ENCODE measurements at places on chromosomes 11 and 22. TPM values are rescaled to one million over a fixed set of nuclear protein-coding genes. Genes with fewer than 3 reads are reported as not detected.

ACTN3 gene
- under 0.01 TPM for total RNA-seq

SLC35E4 gene
- 6.9 TPM for total RNA-seq

ARHGAP20 gene
- total RNA-seq, result 2.8 TPM

C22orf15 gene
- 2.3 TPM for total RNA-seq

OR52I2 gene
- total RNA-seq, result not detected

- peak overlapping the region; percentile 97 for H3K27ac ChIP-seq
- no peak for DNase-seq
- H3K4me1 ChIP-seq, result peaks cover 31% of the 10 kb centered on the region
Measured at GRCh38 chr11:121656328-121657090, 203.7 kb upstream of the SORL1-AS1 start.

GRCh38 chr11:86041975-86042378 is 26.9 kb downstream of the PICALM start:
- H3K4me1 ChIP-seq, result peaks cover 13% of the 10 kb centered on the region
- no peaks in the 10 kb centered on the region for H3K36me3 ChIP-seq
- no peaks in the 10 kb centered on the region for H3K27me3 ChIP-seq
- no peak overlapping the region for H3K4me3 ChIP-seq
- peak; percentile 94 for DNase-seq
- H3K27ac ChIP-seq, result no peak overlapping the region

- H3K27me3 ChIP-seq, result peaks cover 3% of the 10 kb centered on the region
- no peaks in the 10 kb centered on the region for H3K36me3 ChIP-seq
- DNase-seq, result no peak
- no peak overlapping the region for H3K27ac ChIP-seq
- no peak overlapping the region for H3K4me3 ChIP-seq
Measured at GRCh38 chr22:22712666-22713365, 68.4 kb downstream of the GGTLC2 start.

DNA sequence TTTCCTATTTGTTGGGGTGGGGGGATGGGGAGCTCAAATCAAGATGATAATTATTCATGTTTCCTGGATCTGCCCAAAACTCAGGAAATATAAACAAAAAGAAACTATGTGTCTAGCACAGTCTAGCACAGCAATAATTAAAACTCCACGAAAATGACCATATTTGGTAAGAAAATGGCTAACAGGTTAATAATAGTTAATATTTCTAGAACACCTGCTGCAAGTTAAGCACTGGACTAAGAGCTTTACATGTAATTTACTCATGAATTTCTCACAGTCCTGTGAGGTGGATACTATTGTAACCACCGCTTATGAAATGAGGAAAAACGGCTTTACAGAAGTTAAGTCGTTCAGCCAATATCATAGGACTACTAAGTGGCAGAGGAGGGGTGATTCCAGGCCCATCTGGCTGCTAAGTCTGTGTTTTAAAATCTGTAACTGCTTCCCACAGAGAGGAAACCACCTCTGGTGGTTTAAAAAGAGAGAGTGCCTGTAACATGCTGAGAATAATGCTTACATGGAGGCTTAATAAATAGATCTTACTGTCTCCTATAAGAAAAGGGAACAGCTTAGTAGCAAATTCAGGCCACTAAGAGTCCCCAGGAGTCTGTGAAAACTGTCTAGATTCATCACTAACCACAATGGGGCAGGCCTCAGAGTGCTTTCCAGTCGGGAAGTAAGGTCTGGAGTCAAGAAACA is 11.0 kb upstream of the AMOTL1 start:
- no peak overlapping the region for H3K27ac ChIP-seq
- no peak overlapping the region for H3K4me3 ChIP-seq
- peaks cover 3% of the 10 kb centered on the region for H3K4me1 ChIP-seq
- no peaks in the 10 kb centered on the region for H3K36me3 ChIP-seq
- no peak for DNase-seq
- no peaks in the 10 kb centered on the region for H3K27me3 ChIP-seq

DNA sequence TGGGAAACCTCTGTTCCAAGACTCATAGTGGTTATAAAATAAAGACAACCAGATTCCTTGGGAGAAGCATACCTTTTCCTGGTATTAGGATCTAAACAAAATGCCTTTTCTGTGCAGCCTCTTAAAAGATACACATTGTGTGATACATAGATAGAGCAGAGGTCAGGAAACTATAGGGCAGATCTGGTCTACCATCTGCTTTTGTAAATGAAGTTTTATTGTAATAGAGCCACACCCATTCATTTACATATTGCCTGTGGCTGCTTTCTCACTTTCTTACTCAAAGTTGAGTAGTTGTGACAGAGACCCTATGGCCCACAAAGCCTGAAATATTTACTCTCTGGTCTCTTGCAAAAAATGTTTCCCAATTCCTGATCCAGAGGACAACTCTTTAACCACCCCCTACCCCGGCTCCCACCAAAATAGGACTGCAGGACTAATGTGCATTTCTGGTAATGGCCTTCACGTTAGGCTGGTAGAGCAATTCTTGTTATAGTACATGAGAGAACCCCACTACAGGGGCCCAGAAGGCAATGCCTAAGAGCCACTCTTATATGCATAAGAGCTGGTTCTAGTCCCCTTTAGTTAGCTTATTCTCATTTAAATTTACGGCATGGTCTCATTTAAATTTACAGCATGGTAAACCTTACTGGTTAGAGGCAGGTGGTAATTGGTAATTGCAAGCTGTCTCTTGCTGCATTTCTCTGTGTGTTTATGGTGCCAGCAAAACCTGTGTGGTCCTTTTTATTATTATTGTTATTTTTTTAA is 76.8 kb upstream of the YWHAH start:
- no peak for DNase-seq
- no peak overlapping the region for H3K4me3 ChIP-seq
- H3K36me3 ChIP-seq, result peaks cover 15% of the 10 kb centered on the region
- H3K4me1 ChIP-seq, result peaks cover 7% of the 10 kb centered on the region
- no peak overlapping the region for H3K27ac ChIP-seq

DNA sequence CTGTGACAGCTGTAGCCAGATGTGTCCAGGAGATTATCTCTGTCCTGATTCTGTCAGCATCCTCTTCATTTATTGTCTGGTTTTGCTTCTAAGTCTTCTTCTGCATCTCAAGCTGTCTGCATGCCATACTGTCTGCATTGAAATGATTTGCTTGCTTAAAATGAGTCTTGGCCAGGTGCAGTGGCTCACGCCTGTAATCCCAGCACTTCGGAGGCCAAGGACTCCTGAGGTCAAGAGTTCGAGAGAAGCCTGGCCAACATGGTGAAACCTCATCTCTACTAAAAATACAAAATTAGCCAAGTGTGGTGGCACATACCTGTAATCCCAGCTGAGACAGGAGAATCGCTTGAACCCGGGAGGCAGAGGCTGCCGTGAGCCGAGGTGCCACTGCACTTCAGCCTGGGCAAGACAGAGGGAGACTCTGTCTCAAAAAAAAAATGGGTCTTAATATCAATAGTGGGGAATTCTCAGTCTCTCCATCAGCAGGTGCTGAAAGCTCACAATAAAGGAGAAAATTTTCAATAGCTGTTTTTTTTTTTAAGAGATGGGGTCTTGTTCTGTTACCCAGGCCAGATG is 39.2 kb upstream of the AMPD3 start:
- no peak overlapping the region for H3K4me3 ChIP-seq
- no peaks in the 10 kb centered on the region for H3K27me3 ChIP-seq
- no peak overlapping the region for H3K27ac ChIP-seq
- no peaks in the 10 kb centered on the region for H3K36me3 ChIP-seq
- H3K4me1 ChIP-seq, result peaks cover 4% of the 10 kb centered on the region

DNA sequence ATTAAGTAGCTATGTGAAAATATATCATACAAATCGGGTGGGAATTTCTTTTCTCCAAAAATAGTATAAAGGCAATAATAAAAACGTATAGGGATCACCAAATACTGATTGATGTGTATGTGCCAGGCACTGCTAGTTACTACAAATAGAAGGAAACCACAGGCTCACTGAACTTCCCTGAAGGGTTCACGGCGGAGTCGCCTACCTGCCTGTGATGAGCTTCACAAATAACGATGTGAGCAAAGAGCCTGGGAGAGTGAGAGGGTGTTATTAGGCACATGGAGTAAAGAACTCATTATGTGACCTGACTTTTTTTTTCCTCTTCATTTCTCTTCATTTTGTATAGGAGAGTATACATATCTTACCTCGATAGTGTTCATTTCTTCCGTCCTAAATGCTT is 36.0 kb upstream of the L3MBTL2 start:
- no peaks in the 10 kb centered on the region for H3K4me1 ChIP-seq
- H3K4me3 ChIP-seq, result no peak overlapping the region
- peaks cover 60% of the 10 kb centered on the region for H3K36me3 ChIP-seq
- H3K27me3 ChIP-seq, result no peaks in the 10 kb centered on the region

- H3K36me3 ChIP-seq, result peaks cover 37% of the 10 kb centered on the region
Measured at GRCh38 chr11:119019996-119020395, 1.4 kb downstream of the TRAPPC4 start.

GRCh38 chr22:23156286-23156685 is 11.0 kb downstream of the RAB36 start:
- H3K4me1 ChIP-seq, result no peaks in the 10 kb centered on the region
- no peak for DNase-seq
- no peak overlapping the region for H3K27ac ChIP-seq
- H3K4me3 ChIP-seq, result no peak overlapping the region

DNA sequence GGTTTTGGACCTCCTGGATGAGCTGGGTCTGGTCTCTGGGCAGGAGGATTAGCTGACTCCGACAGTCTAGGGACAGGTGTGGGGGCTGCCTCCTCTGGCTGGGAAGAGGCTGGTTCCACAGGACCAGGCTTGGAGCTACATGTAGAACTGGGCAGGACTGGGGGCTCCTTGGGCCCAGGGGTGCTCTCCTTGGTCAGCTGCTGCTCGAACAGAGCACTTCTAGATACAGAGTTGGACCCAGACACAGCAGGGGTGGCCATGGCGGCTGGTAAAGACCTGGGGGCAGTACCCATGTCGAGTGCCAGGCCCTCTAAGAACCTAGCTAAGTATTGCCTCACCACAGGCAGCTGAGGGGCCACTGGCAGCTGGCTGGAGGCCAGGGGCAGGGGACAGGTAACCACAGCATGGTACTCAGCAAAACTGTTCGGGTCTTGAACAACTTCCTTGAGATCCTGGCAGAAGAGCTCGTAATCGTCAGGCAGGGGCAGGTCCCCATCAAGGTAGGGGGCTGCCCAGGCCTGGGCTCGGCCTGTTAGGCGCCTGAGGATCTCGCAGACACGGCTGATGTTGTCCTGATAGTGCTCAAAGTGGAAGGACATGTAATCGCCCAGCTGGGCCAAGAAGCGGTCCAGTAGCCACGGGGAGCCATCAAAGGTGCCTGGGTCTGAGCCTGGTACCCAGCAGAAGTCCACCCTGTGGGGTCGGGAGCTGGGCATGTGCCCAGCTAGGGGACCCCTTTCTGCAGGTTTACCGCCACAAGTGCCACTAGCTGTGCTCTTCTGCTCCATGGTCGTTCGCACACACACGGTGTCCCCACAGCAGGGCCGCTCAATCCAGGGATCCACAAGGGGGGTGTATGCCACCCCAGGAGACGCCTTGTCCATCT is 3.1 kb downstream of the GNB1L start:
- H3K4me1 ChIP-seq, result peaks cover 18% of the 10 kb centered on the region
- DNase-seq, result no peak
- H3K27me3 ChIP-seq, result no peaks in the 10 kb centered on the region
- H3K36me3 ChIP-seq, result peaks cover 34% of the 10 kb centered on the region

DNA sequence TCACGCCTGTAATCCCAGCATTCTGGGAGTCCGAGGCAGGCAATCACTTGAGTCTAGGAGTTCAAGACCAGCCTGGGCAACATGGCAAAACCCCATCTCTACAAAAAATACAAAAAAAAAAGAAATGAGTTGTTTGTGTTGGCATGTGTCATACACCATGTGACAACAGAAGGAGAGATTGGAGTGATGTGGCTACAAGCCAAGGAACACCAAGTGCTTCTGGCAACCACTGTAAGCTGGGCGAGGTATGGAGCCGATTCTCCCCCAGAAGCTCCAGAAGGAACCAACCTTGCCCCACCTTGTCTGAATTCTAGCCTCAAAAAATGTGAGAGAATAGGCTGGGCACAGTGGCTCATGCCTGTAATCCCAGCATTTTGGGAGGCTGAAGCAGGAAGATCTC is 39.1 kb upstream of the SLC35C1 start:
- no peak overlapping the region for H3K4me3 ChIP-seq
- peaks cover 23% of the 10 kb centered on the region for H3K27me3 ChIP-seq
- H3K4me1 ChIP-seq, result no peaks in the 10 kb centered on the region
- no peaks in the 10 kb centered on the region for H3K36me3 ChIP-seq
- DNase-seq, result no peak

Data from IMR-90 (cell line).